ENCODE measurements at places on chromosomes 16 and 17.

DNA sequence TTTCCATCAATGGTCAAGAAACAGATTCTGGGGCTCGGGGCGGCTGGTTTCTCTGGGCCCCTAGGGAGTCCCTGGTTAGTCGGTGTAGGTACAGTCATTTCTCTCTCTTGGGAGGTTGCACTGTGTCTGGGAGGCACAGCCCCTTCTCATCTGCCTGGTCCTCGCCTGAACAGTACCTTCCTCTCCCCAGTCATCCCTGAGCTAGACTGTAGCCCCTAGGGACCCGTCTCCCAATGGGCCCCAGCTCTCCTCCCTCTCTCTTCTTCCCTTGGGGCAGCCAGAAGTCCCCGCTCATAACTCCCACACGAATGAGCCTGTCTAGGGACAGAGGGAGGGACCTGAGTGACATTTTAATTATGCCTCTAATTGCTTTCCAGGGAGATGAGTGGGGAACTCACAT lies 20.2 kb upstream of the CPSF4L start:
- DNase-seq: no peak

- no peak for DNase-seq
Observed at GRCh38 chr16:56409195-56409594, 16.1 kb downstream of the AMFR start.

GRCh38 chr17:78791840-78792709 lies 10.0 kb upstream of the CYTH1 start:
- DNase-seq: no peak

- DNase-seq: no peak
Observed at GRCh38 chr17:36000732-36001109, 632 bp downstream of the CCL15 start.

- DNase-seq: no peak
Observed at GRCh38 chr16:26772503-26772902, 294.2 kb upstream of the C16orf82 start.

- no peak for DNase-seq
Observed at GRCh38 chr16:50600582-50601283, 52.5 kb downstream of the NKD1 start.

DNA sequence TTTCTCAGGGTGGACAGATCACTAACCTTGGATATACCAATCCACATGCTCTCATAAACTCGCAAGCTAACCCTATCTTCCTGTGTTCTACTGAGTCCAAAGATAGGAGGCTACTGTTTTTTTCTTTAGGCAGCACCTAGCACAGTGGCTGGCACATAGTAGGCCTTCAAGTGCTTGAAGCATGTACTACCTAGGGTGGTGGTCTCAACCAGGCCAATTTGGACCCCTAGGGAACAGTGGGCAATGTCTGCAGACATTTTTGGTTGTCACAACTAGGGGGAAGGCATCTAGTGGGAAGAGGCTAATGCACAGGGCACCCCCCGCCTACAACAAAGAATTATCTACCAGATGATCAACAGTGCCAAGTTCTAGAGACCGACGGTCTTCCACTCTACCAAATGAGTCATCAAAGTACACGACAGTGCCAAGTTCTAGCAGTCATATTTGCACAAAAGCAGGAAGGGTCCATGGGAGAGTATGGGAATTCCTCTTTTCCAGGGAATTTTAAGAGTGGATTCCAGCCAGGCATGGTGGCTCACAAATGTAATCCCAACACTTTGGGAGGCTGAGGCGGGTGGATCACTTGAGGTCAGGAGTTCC lies 390.3 kb downstream of the SLC39A11 start:
- no peak for DNase-seq

DNA sequence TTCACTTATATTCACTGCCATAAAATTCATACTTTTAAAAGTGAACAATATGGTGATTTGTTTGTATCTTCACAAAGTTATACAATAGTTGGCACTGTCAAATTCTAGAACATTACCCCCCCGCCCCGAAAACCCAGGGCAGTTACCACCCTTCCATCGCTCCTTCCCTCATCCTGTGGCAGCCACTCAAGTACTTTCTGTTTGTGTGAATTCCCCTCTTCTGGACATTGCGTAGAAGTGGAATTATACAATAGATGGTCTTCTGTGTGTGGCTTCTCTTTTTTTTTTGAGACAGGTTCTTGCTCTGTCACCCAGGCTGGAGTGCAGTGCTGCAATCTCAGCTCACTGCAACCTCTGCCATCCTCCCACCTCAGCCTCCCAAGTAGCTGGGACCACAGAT lies 58.6 kb downstream of the SPECC1 start:
- no peak for DNase-seq

GRCh38 chr17:30229012-30229411 lies 6.5 kb downstream of the SLC6A4 start:
- DNase-seq: no peak

DNA sequence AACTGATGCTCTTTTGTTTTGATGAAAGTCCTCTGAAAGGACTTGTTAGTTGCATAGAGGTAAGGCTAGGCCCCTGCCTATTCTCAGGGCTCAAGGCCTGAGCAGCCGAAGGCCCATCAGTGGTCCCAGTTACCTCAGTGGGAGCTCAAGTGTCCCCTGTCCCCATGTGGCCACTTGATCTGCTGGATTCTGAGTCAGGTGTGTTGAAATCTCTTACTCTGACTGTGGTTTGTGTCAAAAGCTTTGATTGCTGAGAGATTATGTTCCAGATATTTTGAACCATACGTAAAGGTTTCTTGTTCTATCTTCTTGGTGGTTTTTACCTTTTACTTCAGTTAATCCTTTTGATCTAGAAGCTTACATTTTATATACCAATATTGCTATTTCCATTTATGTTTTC lies 191.7 kb downstream of the LGALS9B start:
- no peak for DNase-seq

DNA sequence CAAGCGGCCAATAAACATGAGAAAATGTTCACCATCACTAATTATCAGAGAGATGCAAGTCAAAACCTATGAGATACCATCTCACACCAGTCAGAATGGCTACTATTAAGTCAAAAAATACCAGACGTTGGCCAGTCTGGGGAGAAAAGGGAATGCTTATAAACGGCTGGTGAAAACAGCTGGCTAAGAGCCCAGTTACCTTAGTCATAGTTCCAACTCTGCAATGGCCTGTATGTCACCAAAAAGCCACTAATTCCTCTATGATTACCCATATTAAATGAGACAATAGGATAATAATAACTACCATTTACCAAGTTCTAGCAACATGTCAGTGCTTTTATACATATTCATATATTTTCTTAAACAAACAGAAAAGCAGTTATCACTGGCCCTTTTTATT lies 42.9 kb upstream of the CDRT4 start:
- no peak for DNase-seq

DNA sequence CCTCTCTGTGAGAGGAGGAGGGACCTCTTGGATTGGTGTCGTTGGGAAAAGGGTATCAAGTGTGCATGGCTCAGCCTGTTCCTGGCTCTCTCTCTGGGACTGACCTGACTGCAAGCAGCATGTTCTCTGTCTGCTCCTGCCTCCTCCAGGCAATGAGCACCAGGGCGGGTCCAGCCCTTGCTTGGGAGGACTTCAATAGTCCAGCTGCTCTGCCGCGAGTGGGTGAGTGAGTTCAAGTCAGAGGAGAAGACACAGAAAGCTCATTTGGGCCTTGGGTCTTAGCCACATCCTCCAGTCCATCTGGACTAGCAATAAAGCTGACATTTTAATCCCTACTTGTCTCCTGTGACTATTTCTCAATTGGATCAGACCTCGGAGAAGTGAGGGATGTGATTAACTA lies 25.2 kb upstream of the TNS4 start:
- no peak for DNase-seq

GRCh38 chr17:42182927-42183734 lies 2.1 kb downstream of the HCRT start:
- no peak for DNase-seq

DNA sequence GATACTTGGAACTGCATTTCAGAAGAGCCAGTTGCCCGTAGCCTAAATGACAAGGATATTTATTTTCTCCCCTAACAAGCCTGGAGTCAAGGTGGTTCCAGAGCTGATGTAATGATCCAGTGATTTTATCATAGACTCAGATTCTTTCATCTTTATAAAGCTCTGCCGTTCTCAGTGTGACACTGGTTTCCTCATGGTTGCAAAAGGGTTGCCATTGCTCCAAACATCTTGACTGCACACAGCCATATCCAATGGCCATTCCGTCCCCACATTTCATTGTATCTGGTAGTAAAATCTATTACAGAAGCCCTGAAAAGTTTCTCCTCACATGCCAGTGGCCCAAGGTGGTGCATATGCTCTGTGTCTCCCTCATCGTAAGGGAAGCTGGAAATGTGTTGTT lies 63.1 kb upstream of the SDK2 start:
- DNase-seq: no peak

DNA sequence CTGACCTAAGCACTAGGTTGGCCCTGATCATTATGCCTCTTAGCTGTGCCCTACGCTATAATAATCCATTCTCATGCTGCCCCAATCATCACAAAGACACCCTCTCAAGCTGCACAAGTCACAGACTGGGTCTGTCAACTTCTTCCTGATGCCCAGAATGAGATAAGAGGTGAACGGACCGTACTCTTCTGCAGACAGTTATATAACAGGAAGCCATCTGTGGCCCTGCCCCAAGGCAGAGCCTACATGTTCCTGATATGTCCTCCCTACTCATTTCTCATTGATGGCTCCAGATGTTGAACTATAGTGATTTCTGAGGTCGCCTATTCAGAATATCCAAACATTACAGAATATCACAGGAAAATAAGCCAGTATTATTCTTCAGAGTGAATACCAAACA lies 471.6 kb upstream of the ERCC4 start:
- DNase-seq: no peak

- DNase-seq: no peak
Observed at GRCh38 chr17:19766016-19766415, 17.9 kb upstream of the ALDH3A1 start.

GRCh38 chr17:39738568-39738901 lies 797 bp downstream of the GRB7 start:
- no peak for DNase-seq

- no peak for DNase-seq
Observed at GRCh38 chr17:76331083-76331482, 22.6 kb downstream of the PRPSAP1 start.

GRCh38 chr16:69083306-69083941 lies 22.0 kb upstream of the HAS3 start:
- DNase-seq: no peak

GRCh38 chr17:8455665-8456209 lies 20.1 kb downstream of the NDEL1 start:
- DNase-seq: no peak

DNA sequence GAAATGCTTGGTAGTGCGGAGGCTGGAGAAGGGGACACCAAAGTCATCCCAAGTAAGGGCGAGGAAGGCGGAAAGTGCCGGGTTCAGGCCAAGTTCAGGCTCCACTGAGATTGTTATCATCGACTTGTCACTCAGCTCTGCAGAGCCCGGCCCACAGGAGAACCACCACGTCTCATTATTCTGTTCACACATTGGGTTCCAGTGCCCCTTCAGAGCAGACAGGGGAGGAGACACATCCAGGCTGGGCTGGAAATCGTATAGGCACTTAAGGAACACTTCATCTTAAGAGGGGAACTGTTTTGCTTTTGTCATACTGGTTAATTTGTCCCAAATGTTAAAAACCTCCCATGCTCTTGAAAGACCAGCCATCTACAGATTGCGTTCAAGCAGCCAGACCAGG lies 118.3 kb upstream of the ADAMTS18 start:
- no peak for DNase-seq

- no peak for DNase-seq
Observed at GRCh38 chr17:55433029-55433628, 11.5 kb upstream of the MMD start.

DNA sequence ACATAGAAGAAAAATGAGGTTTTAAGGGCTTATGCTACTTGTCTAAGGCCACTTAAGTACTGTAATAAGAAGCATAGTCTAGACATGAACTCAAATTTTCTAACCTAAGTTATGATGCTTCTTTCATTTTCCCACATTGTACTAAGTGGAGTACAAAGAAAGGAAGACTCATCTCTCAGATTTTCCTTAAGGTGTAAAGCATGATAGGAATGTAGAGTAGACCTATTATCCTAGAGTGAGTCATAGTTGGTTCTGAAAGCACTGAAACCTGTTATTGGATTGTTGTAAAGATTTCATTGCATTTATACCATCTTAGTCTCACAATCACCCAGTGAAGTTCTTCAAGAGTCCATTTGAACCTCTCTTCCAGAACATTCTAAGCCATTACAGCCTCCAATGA lies 343.8 kb downstream of the TOX3 start:
- no peak for DNase-seq

GRCh38 chr16:66616592-66616991 lies 12.1 kb downstream of the CMTM3 start:
- DNase-seq: no peak

DNA sequence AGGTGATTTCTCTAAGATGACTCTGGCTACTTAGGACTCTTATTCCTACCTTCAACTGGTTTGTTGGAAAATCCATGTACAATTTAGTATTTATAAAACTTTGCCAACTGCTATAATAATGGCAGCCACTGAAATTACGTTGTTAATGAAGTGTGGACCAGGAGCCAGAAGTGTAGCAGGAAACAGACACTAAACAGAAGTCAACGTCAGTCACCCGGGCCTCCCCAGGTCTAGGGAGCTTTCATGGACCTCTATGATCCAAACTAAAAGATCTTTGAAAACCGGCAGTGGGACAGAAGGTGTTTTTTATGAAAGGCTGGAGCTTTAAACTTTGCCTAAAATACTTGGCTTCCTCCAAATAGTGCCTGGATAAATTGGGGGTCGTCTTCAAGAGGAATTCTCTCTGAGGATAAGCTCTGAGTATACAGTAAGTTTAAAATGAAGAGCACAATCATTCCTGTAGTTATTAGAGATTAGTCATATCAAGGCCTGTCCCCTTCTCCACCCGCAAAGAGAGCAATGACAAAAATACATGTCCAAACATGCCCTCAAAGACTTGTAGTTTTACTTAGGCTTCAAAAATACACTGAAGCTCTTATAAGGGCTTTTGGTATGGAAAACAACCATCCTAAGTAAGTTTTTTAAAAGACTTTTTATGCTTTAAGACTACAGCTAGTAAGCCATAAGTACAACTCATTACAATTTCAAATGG lies 34.6 kb downstream of the DCUN1D3 start:
- DNase-seq: no peak

- DNase-seq: no peak
Observed at GRCh38 chr16:104928-105327, 26.9 kb downstream of the MPG start.

DNA sequence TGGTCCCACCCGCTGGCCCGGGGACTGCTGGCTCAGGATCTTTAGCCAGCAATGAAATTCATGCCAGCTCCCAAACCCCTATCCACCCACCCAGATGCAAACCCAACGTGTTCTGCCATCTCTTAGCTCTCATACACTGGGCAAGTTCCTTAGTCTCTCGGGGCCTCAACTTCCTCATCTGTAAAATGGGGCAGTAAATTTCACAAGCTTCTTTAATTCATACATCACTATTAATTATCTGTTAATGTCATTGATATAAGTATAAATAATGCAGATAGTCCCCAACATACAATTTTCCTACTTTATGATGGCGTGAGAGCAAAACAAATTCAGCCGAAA lies 398.7 kb downstream of the SOX9 start:
- DNase-seq: no peak

Measured in esophagus squamous epithelium (tissue), 5 donors.